Immature natural killer cell (primary cell): ENCODE measurements at places on chromosomes 5 and 9. TPM values are rescaled to one million over a fixed set of nuclear protein-coding genes. Genes with fewer than 3 reads are reported as not detected.
A peak's percentile ranks its signal among the peaks of the same experiment; 100 is the strongest.

YTHDC2 gene
- polyA plus RNA-seq, result 3.9 TPM

CDH9 gene
- polyA plus RNA-seq, result not detected

ORM1 gene
- not detected for polyA plus RNA-seq

MUSK gene
- not detected for polyA plus RNA-seq

WDR70 gene
- polyA plus RNA-seq, result 18.6 TPM

GMCL2 gene
- polyA plus RNA-seq, result not detected

PCDHA9 gene
- polyA plus RNA-seq, result not detected

SPINK6 gene
- polyA plus RNA-seq, result not detected

TMEM252 gene
- not detected for polyA plus RNA-seq

DNA sequence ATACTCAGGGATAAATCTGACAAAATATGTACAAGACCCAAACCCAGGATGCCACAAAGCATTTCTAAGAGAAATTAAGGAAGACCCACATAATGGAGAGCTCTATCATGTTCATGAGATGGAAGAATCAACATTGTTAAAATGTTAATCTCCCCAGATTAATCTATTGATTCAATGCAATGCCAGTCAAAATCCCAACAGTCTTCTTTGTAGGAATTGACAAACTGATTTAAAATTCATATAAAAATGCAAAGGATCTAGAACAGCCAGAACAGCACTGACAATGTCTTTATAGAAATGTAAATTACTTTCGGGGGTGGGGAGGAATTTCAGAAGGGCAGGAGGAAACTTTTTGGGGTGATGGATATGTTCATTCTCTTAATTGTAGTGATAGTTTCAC lies 281.6 kb upstream of the SEMA6A start:
- H3K4me3 ChIP-seq, result no peak overlapping the region
- no peak overlapping the region for H3K27ac ChIP-seq
- H3K27me3 ChIP-seq, result peaks cover 1% of the 10 kb centered on the region
- no peak for DNase-seq
- H3K36me3 ChIP-seq, result peaks cover 3% of the 10 kb centered on the region

- no peak overlapping the region for H3K27ac ChIP-seq
- H3K27me3 ChIP-seq, result no peaks in the 10 kb centered on the region
- H3K4me1 ChIP-seq, result peaks cover 5% of the 10 kb centered on the region
- DNase-seq, result no peak
- peaks cover 10% of the 10 kb centered on the region for H3K36me3 ChIP-seq
Observed at GRCh38 chr9:34370335-34370969, 6.2 kb downstream of the MYORG start.

DNA sequence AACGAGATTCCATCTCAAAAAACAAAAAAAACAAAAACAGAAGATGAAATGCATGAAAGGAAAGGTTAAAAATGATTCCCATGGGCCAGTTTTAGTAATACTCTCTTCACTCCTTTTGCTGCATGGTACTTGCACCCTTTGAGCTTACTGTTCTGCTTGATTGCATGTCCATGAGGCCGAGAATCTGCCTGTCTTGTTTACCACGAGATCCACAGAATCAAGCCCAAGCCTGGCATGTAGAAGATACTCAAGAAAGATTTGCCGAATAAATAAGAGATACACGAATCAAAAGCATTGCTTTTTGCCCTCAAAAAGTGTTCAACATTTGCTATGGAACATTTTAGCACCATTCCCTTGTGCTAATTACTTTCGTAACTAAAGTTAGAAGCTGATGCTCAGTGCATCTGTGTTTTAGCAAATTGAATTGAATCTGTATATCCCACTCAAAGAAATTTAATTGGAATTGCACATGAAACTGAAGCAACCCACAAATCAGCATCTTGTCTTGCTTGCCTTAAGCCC lies 1.1 kb downstream of the FAXDC2 start:
- H3K4me3 ChIP-seq, result no peak overlapping the region
- H3K27ac ChIP-seq, result no peak overlapping the region
- peaks cover 3% of the 10 kb centered on the region for H3K27me3 ChIP-seq

DNA sequence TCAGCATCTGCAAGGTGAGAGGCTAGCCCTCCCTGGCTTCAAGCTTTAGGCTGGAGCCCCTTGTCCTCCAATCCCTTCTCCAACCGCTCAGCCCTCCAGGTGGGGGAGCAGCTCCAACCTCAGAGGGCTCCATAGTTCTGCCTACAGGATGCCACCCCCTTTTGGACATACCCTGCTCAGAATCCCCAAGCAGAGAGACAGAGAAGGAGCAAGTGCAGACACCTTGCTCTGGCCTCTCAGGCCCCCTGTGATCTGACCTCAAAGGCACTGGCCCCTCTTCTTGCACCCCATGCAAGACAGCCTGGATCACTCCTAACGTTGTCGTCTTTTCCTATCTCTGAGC lies 101.6 kb downstream of the C5orf15 start:
- peaks cover 16% of the 10 kb centered on the region for H3K27me3 ChIP-seq
- no peaks in the 10 kb centered on the region for H3K4me1 ChIP-seq
- no peaks in the 10 kb centered on the region for H3K36me3 ChIP-seq
- DNase-seq, result no peak

DNA sequence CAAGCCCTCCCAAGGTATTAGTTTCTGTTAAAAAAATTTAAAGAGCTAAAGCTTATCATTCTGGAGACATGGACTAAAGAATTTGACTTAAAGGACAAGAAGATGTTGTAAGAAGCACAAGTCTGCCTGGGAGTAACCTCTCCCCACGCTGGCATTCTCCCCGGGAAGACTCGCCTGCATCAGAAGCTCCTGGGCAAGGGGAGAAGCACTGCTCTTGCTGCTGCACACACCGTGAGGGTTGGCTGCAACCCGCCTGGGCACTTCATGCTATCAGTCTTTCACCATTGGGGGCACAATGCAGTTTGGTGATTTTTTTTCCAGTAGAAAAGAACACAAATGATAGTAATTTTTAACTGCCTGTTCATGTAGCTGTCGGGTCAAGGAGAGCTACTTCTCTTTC lies 192.5 kb upstream of the PANK3 start:
- DNase-seq, result no peak
- no peak overlapping the region for H3K4me3 ChIP-seq
- no peaks in the 10 kb centered on the region for H3K36me3 ChIP-seq
- no peaks in the 10 kb centered on the region for H3K4me1 ChIP-seq
- peaks cover 3% of the 10 kb centered on the region for H3K27me3 ChIP-seq

DNA sequence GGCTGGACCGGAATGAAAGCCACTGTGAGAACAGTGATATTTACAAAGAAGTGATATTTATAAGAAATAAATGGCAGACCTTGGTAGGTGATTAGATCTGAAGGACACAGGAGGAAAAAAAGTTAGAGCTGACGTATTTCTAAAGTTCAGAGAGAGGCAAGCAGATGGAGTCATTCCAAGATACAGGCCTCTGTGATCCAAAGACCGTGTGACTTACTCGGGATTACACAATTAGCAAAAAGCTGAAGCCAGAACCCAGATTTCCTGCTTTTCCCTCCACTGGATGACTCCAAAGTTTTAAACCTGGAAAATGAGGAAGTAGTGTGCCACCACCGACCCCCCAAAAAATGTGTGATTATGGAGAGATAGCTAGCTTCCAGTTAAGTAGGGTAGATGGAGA lies 3.1 kb upstream of the DOCK8 start:
- peaks cover 15% of the 10 kb centered on the region for H3K4me1 ChIP-seq
- no peak overlapping the region for H3K27ac ChIP-seq
- H3K36me3 ChIP-seq, result no peaks in the 10 kb centered on the region
- DNase-seq, result no peak
- peaks cover 7% of the 10 kb centered on the region for H3K27me3 ChIP-seq

GRCh38 chr5:31415009-31415923 lies 116.6 kb downstream of the DROSHA start:
- H3K27me3 ChIP-seq, result no peaks in the 10 kb centered on the region
- peaks cover 5% of the 10 kb centered on the region for H3K4me1 ChIP-seq
- H3K36me3 ChIP-seq, result peaks cover 9% of the 10 kb centered on the region
- no peak overlapping the region for H3K27ac ChIP-seq

DNA sequence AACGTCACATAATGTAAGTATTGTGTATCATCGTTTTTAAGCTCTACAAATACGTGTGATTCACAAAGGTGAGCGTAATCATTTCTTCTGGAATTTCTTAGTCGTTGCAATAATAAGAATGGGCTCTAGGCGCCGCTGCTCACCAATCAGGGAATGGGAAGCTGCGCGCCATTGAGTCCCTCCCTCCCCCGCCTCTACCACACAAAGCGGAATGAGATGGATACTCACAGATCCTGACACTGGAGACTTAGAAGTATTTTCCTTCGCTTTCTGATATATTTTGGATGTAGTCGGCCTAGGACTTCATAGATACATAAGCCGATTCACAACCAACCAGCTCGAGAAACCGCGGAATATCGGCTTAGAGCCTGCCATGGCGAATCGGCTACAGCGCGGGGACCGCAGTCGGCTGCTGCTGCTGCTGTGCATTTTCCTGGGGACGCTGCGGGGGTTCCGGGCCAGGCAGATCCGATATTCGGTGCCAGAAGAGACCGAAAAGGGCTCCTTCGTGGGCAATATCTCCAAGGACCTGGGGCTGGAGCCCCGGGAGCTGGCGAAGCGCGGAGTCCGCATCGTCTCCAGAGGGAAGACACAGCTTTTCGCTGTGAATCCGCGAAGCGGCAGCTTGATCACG lies at the start of gene PCDHGA11:
PCDHGA11 (plus strand) TSS at position 197 of the 634 bp plus-strand sequence; CDS start at position 374, 177 bp downstream.
- peak within 1 kb of the TSS; percentile 89 for H3K4me3 ChIP-seq
- H3K4me1 ChIP-seq, result peaks cover 38% of the 10 kb centered on the region
- H3K36me3 ChIP-seq, result peaks cover 12% of the 10 kb centered on the region
- no peak within 1 kb of the TSS for H3K27ac ChIP-seq
- H3K27me3 ChIP-seq, result peaks cover 61% of the 10 kb centered on the region

DNA sequence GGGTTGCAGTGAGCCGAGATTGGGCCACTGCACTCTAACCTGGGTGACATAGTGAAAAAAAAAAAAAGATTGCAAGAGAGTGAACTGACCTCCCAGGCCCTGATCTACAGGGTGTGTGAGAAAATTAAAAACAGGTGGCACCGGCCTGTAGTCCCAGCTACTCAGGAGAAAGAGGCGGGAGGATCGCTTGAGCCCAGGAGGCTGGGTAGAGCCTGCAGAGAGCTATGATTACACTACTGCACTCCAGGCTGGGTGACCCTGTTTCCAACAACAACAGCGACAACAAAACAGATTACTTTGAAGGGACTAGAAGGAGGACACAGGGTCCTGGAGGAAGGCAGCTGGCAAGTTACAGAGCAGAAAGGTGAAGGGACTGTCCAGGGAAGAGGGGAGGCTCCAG lies 42.2 kb upstream of the FABP6 start:
- peak overlapping the region; percentile 21 for H3K4me3 ChIP-seq
- no peak for DNase-seq

- peak overlapping the region; percentile 41 for H3K4me3 ChIP-seq
- H3K27me3 ChIP-seq, result peaks cover 2% of the 10 kb centered on the region
- H3K36me3 ChIP-seq, result peaks cover 10% of the 10 kb centered on the region
Observed at GRCh38 chr9:129237164-129237611, 59.1 kb upstream of the IER5L start.

GRCh38 chr9:77375956-77376532 lies 198.7 kb downstream of the VPS13A start:
- DNase-seq, result no peak
- H3K27me3 ChIP-seq, result no peaks in the 10 kb centered on the region
- no peak overlapping the region for H3K4me3 ChIP-seq
- H3K36me3 ChIP-seq, result peaks cover 8% of the 10 kb centered on the region

DNA sequence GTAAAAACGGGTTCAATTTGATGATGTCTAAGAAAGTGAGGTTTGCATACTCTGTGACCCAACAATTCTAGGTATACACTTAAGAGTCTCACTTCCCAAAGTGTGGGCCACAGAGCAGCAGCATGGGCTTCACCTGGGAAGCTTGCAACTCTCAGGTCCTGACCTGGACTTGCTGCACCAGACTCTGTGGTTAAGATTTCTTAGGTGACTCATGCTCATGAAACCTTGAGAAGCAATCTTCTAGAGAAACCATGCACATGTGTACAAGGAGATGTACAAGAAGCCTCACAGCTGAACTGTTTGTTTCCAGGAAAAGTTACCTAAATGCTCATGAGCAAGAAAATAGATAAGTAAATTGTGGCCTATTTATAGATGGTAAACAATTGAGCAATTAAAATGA lies 30.0 kb downstream of the DNAJC21 start:
- H3K27me3 ChIP-seq, result no peaks in the 10 kb centered on the region
- H3K4me3 ChIP-seq, result no peak overlapping the region
- no peak for DNase-seq
- peaks cover 1% of the 10 kb centered on the region for H3K4me1 ChIP-seq
- no peak overlapping the region for H3K27ac ChIP-seq
- peaks cover 17% of the 10 kb centered on the region for H3K36me3 ChIP-seq

DNA sequence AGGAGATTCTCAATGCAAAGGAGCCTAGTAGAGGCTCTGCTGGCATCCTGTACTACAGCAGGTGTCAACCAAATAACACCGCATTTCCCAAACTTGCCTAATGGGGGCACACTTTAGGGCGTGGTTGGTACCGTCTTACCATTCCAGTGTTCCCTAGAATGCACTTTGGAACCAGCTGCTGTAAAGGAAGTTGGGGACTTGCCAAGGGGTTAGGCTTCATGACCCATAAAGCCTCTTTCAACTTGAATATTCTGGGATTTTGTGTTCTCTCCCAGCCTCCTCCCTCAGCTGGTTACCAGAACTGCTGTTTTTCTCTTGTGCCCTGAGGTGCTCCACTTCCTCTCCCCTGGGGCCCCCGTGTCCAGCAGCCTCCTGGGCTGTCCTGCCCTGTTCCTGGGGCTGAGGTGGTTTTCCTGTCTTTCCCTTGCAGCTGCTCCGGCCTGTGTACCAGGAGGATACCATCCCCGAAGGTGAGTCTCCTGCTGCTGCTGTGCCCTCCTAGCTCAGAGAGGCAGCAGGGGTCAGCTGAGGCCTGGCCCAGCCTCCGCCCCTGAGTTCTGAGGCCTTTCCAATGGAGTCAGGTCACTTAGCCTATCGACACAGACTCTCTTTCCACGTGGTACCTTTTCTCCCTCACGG lies 44.7 kb downstream of the RGS3 start:
- DNase-seq, result no peak
- no peaks in the 10 kb centered on the region for H3K36me3 ChIP-seq
- H3K27ac ChIP-seq, result no peak overlapping the region
- H3K4me1 ChIP-seq, result peaks cover 50% of the 10 kb centered on the region

DNA sequence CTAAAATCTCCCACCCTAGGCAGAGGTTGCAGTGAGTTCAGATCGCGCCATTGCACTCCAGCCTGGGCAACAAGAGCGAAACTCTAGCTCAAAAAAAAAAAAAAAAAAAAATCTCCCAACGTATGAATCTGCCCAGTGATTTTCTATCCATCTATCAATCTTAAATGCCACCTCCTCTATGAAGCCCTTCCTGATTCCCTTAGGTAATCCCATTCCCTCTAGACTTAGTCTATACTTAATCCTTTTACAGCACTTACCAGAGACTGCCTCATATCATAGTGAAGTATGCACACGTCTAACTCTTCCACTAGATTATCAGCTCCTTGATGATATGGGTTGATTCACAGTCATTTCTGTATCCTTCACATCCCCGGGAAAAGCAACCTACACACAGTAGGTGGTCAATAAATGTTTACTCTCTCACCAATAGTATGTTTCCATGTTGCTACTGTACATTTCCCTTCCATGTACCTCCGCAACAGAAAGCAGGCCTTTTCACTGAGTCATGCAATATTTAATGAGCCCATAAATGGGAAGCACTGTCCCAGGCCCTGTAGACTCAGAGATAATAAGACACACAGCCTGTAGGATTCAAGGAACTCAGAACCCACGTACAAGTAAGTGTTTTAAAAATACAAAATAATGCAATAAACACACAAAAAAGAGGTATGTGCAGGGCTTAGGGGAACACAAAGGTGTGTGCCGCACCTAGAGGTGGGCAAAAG lies 1.2 kb downstream of the DROSHA start:
- peaks cover 63% of the 10 kb centered on the region for H3K4me1 ChIP-seq
- peaks cover 8% of the 10 kb centered on the region for H3K27me3 ChIP-seq
- H3K36me3 ChIP-seq, result peaks cover 19% of the 10 kb centered on the region
- H3K4me3 ChIP-seq, result peak overlapping the region; percentile 98
- no peak for DNase-seq
